ENCODE measurements at places on chromosomes 7 and 10. TPM values are rescaled to one million over a fixed set of nuclear protein-coding genes. Genes with fewer than 3 reads are reported as not detected.

The LMTK2 gene
- total RNA-seq, result 5.8 TPM

The POM121 gene
- total RNA-seq, result 4.4 TPM

The ETV1 gene
- 7.2 TPM for total RNA-seq

The WDR86 gene
- total RNA-seq, result 10.2 TPM

The GNG11 gene
- not detected for total RNA-seq

The AKR1D1 gene
- not detected for total RNA-seq

The MEST gene
- 4.6 TPM for total RNA-seq

The TRIP6 gene
- 395 TPM for total RNA-seq

The NUTM2E gene
- not detected for total RNA-seq

The CBLL1 gene
- total RNA-seq, result 41.0 TPM
